ENCODE measurements at places on chromosomes 4 and X. TPM values are rescaled to one million over a fixed set of nuclear protein-coding genes. Genes with fewer than 3 reads are reported as not detected.

PPP4R3C gene
- total RNA-seq = not detected

CLDN34 gene
- not detected for total RNA-seq

DNA sequence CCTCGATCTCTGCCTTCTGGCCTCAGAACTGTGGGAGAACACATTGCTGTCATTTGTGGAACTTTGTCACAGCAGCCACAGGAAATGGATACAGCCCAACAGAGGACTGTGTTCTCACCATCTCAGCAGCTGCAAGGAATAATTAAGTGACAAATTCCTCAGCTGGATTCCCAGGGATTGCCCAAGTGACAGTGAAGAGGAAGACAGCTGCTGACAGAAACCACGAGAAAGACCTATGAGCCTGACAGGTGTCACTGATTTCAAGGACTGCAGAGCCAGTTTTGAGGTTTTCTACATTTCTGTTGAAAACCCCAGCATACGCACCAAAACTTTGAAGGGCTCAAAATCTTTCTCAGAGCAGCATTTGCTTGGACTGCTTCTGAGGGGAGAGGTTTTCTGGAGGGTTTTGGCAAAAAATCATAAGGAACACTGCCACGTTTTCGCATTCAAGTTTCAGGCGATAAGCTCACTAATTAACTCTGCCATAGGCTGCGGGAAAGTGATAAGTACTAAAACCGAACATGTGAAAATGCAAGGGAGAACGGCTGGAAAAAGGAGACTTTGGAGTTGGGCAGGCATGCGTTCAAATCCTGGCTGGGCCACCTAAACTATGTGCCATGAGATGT lies 88.8 kb downstream of the DRD5 start:
- H3K36me3 ChIP-seq = no peaks in the 10 kb centered on the region
- no peaks in the 10 kb centered on the region for H3K4me1 ChIP-seq
- no peak for DNase-seq
- H3K4me3 ChIP-seq = no peak overlapping the region
- no peak overlapping the region for H3K27ac ChIP-seq

GRCh38 chr4:2928242-2929176 lies 34.7 kb downstream of the NOP14 start:
- no peaks in the 10 kb centered on the region for H3K36me3 ChIP-seq
- no peak for DNase-seq
- H3K27me3 ChIP-seq = no peaks in the 10 kb centered on the region

GRCh38 chr4:69467797-69468196 lies 27.9 kb downstream of the UGT2B4 start:
- H3K36me3 ChIP-seq = no peaks in the 10 kb centered on the region
- DNase-seq = no peak
- H3K4me3 ChIP-seq = no peak overlapping the region
- no peak overlapping the region for H3K27ac ChIP-seq
- H3K4me1 ChIP-seq = no peaks in the 10 kb centered on the region
- no peaks in the 10 kb centered on the region for H3K27me3 ChIP-seq

DNA sequence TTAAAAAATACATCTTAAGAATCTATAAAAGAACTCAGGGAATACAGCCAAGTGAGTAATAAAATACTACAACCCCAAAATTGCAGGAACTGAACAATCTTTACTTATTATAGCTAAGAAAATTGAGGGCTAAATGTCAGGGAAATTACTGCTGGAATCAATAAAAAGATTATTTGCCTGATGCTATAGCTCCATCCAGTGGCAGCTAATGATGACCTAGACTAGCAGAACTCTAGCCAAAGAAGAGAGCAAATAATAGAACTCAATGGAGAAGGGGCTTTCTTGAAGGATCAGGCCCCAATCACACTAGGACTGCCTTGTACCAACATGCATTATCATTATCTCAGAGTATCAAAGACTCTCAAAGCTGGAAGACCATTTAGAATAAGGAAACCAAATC lies 85.0 kb upstream of the FAM241A start:
- no peaks in the 10 kb centered on the region for H3K4me1 ChIP-seq
- no peaks in the 10 kb centered on the region for H3K27me3 ChIP-seq
- H3K36me3 ChIP-seq = no peaks in the 10 kb centered on the region
- no peak overlapping the region for H3K27ac ChIP-seq
- H3K4me3 ChIP-seq = no peak overlapping the region

DNA sequence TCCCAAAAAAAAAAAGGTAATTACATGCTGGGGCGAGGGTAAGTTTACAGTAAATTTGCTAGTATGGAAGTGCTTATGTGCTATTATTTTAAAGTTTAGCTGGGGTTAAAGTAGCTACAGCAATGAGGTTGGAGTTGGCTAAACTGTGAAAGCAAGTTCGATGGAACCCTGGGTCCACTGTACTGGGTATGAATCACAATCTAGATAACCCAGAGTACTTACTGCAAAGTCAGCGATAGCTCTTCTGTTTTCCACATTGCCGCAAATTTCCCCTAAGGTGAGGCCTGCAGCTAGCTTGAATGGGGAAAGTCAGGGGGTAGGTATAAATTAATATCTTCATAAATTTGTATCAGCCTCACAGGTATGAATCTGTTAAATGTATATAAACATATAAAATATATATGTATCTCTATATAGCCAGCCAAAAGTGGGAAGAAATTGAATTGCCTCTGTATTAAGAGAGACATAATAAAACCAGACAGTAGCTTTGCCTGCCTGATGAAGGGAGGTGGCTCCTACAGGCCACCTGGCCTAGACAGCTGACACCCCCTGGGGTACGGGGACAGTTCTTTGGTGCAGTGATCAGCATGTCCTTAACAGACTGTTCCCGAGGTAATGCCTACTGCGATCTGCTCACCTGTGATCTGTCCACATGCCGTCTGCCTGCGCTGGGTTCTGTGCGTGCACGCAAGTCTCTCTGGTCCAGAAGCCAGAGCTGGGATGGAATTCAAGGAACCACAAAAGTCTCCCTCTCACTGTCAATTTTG lies 30.6 kb downstream of the CLRN2 start:
- H3K36me3 ChIP-seq = no peaks in the 10 kb centered on the region
- DNase-seq = no peak
- H3K27me3 ChIP-seq = no peaks in the 10 kb centered on the region
- H3K27ac ChIP-seq = no peak overlapping the region
- no peaks in the 10 kb centered on the region for H3K4me1 ChIP-seq

- no peaks in the 10 kb centered on the region for H3K36me3 ChIP-seq
- H3K27ac ChIP-seq = no peak overlapping the region
- DNase-seq = no peak
- no peaks in the 10 kb centered on the region for H3K4me1 ChIP-seq
- H3K4me3 ChIP-seq = no peak overlapping the region
These were observed 587.2 kb downstream of the EPHA5 start for GRCh38 chr4:65083076-65083475.

DNA sequence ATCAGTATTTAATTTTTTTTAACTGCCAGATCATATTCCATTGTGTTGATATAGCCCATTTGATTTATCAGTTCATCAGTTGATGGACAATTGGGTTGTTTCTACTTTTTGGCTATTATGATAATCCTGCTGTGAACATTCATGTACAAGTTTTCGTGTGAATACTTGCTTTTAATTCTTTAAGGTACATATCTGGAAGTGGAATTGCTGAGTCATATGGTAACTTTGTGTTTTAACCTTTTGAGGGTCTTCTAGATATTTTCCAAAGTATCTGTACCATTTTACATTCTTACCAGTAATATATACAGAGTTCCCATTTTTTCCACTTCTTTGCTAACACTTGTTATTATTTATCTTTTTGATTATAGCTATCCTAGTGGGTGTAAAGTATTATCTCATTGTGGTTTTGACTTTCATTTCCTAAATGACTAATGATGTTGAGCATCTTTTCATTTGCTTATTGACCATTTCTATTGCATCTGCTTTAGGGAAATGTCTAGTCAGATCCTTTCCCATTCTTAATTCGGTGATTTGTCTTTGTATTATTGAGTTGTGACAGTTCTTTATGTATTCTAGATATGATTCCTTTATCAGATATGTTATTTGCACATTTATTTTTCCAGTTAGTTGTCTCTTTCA lies 75.2 kb upstream of the NUDT6 start:
- no peaks in the 10 kb centered on the region for H3K27me3 ChIP-seq
- H3K27ac ChIP-seq = no peak overlapping the region
- no peaks in the 10 kb centered on the region for H3K4me1 ChIP-seq
- no peak overlapping the region for H3K4me3 ChIP-seq
- H3K36me3 ChIP-seq = no peaks in the 10 kb centered on the region

GRCh38 chr4:73067971-73068394 lies 1.5 kb downstream of the COX18 start:
- DNase-seq = no peak
- H3K27ac ChIP-seq = peak overlapping the region; percentile 98
- H3K4me3 ChIP-seq = peak overlapping the region; percentile 52
- H3K4me1 ChIP-seq = no peaks in the 10 kb centered on the region

DNA sequence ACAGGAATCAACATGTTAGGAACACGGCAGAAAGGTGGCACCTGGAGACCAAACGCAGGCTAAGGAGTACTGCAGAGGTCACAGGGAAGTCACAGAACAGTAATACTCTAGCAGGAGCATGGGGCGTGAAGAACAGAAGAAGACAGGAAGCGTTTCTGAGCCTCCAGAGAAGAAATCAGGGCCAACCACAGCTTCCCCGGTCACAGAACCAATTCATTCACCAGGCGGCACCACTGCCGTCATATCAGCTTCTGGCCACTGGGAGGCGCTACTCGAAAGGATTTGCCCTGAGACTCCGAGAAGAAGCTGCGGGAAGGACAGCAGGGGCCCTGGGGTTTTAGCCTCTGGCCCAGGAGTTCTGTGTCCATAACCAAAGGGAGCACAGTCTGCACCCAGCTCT lies 78.0 kb upstream of the DRD5 start:
- H3K27ac ChIP-seq = no peak overlapping the region
- H3K27me3 ChIP-seq = no peaks in the 10 kb centered on the region
- no peak overlapping the region for H3K4me3 ChIP-seq
- DNase-seq = peak; percentile 63

- H3K4me3 ChIP-seq = no peak overlapping the region
- H3K4me1 ChIP-seq = peaks cover 87% of the 10 kb centered on the region
- H3K36me3 ChIP-seq = no peaks in the 10 kb centered on the region
- H3K27me3 ChIP-seq = no peaks in the 10 kb centered on the region
- DNase-seq = no peak
These were observed 5.2 kb downstream of the MGST2 start for GRCh38 chr4:139670775-139671174.
